ENCODE measurements at places on chromosomes 2 and 18.

- DNase-seq = no peak
Measured at GRCh38 chr2:71006955-71007799, 12.5 kb upstream of the TEX261 start.

DNA sequence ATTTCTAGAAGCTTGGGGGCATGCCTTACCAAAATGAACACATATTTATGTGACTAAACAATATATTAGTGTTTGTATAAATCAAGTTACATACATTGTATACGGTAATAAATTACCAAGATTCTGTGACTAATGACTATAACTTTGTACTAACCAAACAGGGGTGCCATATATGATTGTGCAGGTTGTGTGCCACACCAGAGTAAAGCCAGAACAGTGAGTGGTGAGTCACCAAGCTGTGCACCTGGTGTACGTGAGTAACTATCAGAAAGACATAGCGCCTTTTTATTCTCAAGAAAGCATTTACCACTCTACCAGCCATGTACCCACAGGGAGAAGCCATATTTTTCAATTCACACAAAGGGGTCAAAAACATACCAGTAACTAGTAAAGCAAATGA lies 453.2 kb upstream of the PIK3C3 start:
- DNase-seq = no peak

GRCh38 chr18:9101730-9102507 lies 580 bp upstream of the NDUFV2 start:
- DNase-seq = no peak

- DNase-seq = no peak
Measured at GRCh38 chr2:186716899-186717298, 23.0 kb downstream of the FAM171B start.

GRCh38 chr18:72986103-72986502 lies 118.3 kb upstream of the NETO1 start:
- DNase-seq = no peak

- DNase-seq = peak; percentile 6
Measured at GRCh38 chr2:171432969-171433762, 624 bp downstream of the METTL8 start.

GRCh38 chr2:37085731-37086147 lies 1.4 kb downstream of the GPATCH11 start:
- DNase-seq = no peak
